A375 (cell line): ENCODE measurements at places on chromosomes 4 and X. TPM values are rescaled to one million over a fixed set of nuclear protein-coding genes. Genes with fewer than 3 reads are reported as not detected.

DMP1 gene
- total RNA-seq = not detected in 2 replicates

DKK2 gene
- 0.34 and 0.49 TPM in 2 replicates for total RNA-seq

SGCB gene
- total RNA-seq = 11.0 and 12.1 TPM in 2 replicates

SAGE1 gene
- total RNA-seq = 14.1 and 16.7 TPM in 2 replicates

FRMPD4 gene
- total RNA-seq = 0.79 and 0.93 TPM in 2 replicates
